ENCODE measurements at places on chromosomes 2 and 18. TPM values are rescaled to one million over a fixed set of nuclear protein-coding genes. Genes with fewer than 3 reads are reported as not detected.

The DAW1 gene
- total RNA-seq: 0.25 TPM

The TMEM131 gene
- total RNA-seq: 15.7 TPM

The EVX2 gene
- not detected for total RNA-seq

The NYAP2 gene
- total RNA-seq: not detected

The CCL20 gene
- total RNA-seq: 6.5 TPM

The STK36 gene
- total RNA-seq: 8.3 TPM

The KYNU gene
- 7.9 TPM for total RNA-seq

The LRRTM4 gene
- total RNA-seq: not detected

The REG3A gene
- total RNA-seq: not detected

The MYO5B gene
- 2.1 TPM for total RNA-seq

The SYT4 gene
- total RNA-seq: not detected

The RIT2 gene
- not detected for total RNA-seq

The PLGLB1 gene
- 0.20 TPM for total RNA-seq

The IL36A gene
- total RNA-seq: not detected

The CFAP210 gene
- total RNA-seq: not detected

The KCNE4 gene
- 0.07 TPM for total RNA-seq

The CDK15 gene
- total RNA-seq: not detected

The HOXD3 gene
- total RNA-seq: 4.6 TPM

The PAIP2B gene
- 0.27 TPM for total RNA-seq

The VAMP5 gene
- total RNA-seq: 201 TPM

The DLGAP1 gene
- total RNA-seq: 1.1 TPM

The WBP1 gene
- 36.2 TPM for total RNA-seq

The POU3F3 gene
- total RNA-seq: not detected

The FAM124B gene
- total RNA-seq: 22.1 TPM

The CHRND gene
- not detected for total RNA-seq

The MOGAT1 gene
- not detected for total RNA-seq

The CYP1B1 gene
- not detected for total RNA-seq

The CNDP1 gene
- total RNA-seq: not detected

The THSD7B gene
- not detected for total RNA-seq

The GCKR gene
- total RNA-seq: 3.7 TPM

The MBOAT2 gene
- 7.3 TPM for total RNA-seq

The FEV gene
- not detected for total RNA-seq

The FBXO41 gene
- 0.05 TPM for total RNA-seq

The ABCB11 gene
- 0.05 TPM for total RNA-seq

The GALR1 gene
- total RNA-seq: not detected

The GPR45 gene
- total RNA-seq: not detected

The SGPP2 gene
- not detected for total RNA-seq

The RTP5 gene
- not detected for total RNA-seq

The SERPINB13 gene
- not detected for total RNA-seq

The PLA2R1 gene
- 6.4 TPM for total RNA-seq

The LYG1 gene
- not detected for total RNA-seq

The PCARE gene
- total RNA-seq: not detected
